NCI-H187 treated with DMSO at 0.1 percent for 48 hours (cell line): ENCODE measurements at places on chromosomes 1 and 21.

GRCh38 chr1:164272156-164272555 is 286.8 kb upstream of the PBX1 start:
- no peak for DNase-seq

DNA sequence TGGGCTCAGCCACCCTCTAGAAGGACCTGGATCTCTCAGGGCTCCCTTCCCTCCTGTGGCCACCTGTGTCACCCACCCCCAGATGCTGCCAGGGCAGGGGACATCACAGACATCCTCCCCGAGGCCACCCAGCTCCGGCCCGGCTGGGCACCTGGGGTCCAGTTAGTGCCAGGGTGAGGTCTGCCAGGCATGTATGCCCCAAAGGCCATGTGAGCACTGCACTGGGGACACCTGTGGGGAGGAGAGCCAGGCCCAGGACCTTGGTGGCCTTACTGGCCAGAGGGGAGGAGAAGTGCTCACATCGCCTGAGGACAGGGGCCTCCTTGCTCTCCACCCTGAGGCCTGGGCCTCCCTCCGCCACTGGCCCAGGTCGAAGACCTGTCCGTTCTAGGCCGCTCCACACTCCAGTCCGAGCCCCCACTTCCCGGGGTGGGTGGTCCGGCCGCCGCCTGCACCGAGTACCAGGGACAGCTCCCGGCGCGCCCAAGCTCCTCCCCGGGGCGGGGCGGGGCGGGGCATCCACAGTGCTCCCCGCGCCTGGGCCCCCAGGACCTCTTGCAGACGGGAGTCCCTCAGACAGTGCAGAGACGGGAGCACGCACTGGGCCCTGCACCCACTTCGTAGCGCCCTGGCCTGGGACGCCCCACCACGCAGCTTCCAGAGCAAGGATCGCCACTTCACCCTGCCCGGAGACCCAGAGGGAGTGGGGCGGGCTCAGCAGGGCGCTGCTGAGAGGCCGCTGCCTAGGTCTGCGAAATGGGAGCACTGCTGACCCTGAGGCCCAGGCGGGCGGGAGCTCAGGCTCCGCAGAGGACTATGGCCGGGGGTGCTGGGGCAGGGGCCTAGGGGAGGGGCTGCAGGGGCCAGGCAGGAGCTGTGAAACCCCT is 34.3 kb upstream of the CCDC27 start:
- DNase-seq, result no peak

DNA sequence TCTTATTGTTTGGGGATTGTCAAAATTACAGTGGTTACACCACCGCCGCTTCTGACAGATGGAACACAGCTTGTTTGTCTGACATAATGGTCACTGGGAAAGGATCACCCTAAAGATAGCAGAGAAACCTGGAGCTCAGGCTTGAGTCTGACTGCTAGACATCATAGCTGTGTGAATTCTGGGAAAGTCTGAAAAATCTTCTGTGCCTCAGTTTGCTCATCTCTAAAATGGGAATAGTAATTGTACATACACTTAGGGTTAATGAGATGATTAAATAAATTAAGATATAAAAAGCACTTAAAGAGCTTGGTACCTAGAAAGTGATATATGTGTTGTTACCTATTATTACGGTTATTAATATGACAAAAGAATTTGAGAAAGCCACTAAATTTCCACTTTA is 39.7 kb upstream of the NRIP1 start:
- DNase-seq, result no peak

DNA sequence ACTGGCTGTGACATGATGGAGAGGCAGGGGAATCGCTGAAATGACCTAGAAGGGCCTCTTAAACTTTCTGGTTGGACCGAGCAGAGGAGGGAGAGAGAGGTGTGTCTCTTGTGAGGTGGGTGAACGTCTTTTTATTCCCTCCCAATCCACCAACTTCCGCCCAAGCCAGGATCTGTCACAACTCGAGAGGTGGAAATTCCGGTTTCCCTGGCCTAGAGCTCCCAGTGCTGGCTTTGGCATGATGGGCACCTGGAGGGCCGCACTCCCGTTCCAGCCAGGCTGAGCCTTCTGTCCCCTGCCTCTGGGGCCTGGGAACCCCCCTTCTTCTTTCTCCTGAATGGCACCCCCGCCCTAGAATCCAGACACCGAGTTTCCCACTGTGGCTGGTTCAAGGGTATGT is at the start of gene SEMA4A:
TSS of gene SEMA4A (plus strand) at position 224 of the 400 bp plus-strand sequence. CDS start 994 bp downstream, outside the sequence.
- DNase-seq, result no peak
